ENCODE measurements at places on chromosomes 16 and 17.

DNA sequence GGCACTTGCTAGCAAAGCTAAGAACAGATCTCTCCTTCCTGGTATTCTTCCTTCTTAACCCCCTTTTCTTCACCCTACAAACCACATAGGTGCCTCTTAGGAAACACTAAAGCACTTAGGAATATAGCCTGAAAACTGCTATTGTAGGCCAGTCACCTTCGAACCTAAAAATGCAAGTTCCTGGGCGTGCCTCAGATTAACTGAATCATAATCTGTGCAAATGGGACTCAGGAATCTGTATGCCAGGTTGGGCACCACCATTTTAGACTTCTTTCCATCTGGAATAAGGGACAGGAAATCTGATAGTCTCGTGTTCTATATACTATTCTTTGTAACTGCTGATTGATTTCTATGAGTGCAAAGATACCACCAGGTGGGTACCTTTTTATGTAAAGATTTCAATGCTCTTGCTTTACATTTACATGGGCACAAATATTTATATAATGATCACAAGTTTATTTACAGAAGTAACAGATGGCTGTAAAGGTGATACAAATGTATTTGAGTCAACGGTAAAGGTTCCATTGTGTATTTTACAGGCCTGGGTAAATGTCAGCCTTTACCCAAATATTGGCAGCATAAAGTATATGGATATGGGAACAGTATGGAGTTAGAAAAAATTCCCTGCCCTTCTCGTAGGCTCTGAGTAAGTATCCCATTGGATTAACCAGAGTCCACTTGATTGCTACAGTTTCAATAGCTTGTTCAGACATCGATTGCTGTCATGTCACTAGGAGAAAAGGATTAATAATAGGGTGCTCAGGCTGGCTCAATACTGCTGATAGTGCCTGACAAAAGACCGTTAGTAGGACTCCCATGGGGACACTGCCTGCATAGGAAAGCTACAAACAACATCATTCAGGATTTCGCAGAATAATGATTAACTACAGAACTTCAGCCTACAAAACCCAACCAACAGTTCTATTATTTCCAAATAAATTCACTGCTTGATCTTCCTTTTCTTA is 124.7 kb downstream of the SNX11 start:
- H3K27me3 ChIP-seq, result peaks cover 7% of the 10 kb centered on the region
- peaks cover 2% of the 10 kb centered on the region for H3K36me3 ChIP-seq
- H3K4me1 ChIP-seq, result no peaks in the 10 kb centered on the region
- no peak overlapping the region for H3K4me3 ChIP-seq
- no peak for DNase-seq
- no peak overlapping the region for H3K27ac ChIP-seq

DNA sequence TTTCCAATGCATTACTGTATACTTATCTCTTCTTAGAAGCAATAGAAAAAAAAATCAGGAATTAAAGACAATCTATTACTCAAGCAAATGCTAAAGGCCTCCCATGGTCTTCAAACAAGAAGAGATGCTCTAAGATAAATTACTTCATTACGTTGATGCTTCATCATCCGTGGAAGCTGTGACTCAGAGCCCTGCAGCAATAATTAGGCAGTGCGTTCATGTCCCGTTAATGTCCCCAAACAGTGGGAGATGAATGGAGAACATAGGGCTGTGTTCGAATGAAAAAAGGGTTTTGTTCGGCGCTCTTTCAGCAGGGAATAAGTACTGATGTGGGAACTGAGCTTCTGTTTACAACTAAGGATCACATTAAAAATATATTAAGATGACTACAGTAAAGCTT is 15.9 kb upstream of the PDXDC1 start:
- H3K27ac ChIP-seq, result no peak overlapping the region
- peaks cover 5% of the 10 kb centered on the region for H3K36me3 ChIP-seq
- H3K27me3 ChIP-seq, result peaks cover 8% of the 10 kb centered on the region
- DNase-seq, result no peak
- H3K4me1 ChIP-seq, result no peaks in the 10 kb centered on the region

- H3K4me3 ChIP-seq, result no peak overlapping the region
- no peak for DNase-seq
- no peaks in the 10 kb centered on the region for H3K4me1 ChIP-seq
- H3K27ac ChIP-seq, result no peak overlapping the region
Measured at GRCh38 chr17:68829211-68829610, 126.0 kb downstream of the ABCA8 start.

DNA sequence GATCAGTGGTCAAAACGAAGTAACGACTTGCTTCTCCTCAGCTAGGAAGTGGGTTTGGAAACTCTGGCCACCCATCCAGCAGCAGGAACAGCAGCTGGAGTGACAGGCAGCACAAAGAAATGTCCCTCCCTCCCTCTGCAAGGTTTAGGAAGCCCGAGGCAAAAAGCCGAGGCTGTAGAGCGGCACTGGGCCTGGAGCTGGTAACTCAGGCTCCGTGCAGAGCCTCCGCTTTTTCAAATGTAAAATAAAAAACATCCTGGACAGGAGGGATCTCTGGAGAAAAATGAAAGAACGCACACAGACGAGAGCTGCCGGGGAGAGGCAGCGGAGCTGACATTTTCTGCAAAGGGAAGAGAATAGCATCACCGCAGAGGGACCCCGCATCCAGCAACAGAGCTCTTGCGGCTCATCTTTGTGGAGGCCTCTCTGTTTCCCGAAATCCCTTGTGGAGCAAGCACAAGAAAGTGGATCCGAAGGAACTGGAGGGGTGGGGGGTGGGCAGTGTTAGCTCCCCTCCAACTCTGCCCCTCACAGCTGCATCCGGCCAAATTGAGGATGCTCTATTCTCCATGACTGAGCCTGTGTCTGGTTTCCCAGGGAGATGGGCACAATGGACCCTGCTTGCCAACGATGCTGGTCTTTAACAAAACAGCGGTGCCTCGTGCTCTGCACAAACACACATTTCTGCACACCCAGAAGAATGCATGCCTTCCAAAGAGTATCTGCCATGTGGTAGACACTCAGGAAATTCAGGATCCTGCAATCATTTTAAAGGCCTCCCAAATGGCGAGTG is 335.5 kb upstream of the ZFHX3 start:
- no peak for DNase-seq
- no peaks in the 10 kb centered on the region for H3K36me3 ChIP-seq
- no peak overlapping the region for H3K4me3 ChIP-seq
- H3K27me3 ChIP-seq, result no peaks in the 10 kb centered on the region

DNA sequence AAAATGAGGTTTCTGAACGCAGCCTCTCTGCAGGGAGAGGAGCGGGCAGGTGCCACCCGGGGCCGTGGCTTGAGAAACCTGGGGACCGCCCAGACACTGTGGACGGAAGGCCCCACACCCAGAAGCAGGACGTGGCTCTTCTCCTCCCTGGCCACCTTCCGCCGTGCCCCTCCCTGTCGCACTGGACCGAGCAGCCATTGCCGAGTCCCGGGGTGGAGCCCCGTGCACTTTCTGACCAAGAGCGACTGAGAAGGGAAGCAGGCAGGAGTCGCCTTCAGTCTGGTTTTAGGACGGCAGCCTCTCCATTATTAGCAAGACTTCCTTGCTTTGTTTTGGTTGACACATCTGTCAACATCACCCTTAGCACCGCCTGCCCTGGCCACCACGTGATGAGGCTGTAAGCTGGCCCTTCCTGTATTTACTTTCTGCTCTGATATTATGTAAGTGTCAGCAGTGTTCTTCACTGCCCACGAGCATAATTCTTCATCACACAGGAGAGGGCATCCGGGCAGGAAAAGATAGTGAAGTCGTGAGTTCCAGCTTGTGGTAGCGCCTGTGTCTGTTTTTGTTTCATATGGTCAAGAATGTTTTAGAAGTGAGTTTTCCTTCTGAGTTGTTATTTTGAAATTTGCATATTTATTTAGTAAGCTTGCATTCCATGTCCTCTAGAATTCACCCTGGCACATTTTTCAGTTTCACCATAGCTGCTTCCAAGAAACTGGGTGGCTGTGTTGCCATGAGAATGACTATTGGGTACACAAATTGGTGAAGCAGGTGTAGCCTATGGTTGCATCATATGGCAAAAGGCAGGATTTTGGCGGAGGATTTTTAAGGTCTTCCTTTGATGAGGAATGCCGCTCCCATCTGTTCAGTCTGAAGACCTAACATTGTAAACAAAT is 1.0 kb downstream of the HERPUD1 start:
- H3K4me1 ChIP-seq, result peaks cover 35% of the 10 kb centered on the region
- H3K36me3 ChIP-seq, result peaks cover 29% of the 10 kb centered on the region
- peak overlapping the region; percentile 98 for H3K4me3 ChIP-seq
- DNase-seq, result no peak
- H3K27ac ChIP-seq, result peak overlapping the region; percentile 99

- peak overlapping the region; percentile 41 for H3K27ac ChIP-seq
- no peak overlapping the region for H3K4me3 ChIP-seq
- DNase-seq, result no peak
Measured at GRCh38 chr16:15979801-15980200, 30.4 kb downstream of the ABCC1 start.

DNA sequence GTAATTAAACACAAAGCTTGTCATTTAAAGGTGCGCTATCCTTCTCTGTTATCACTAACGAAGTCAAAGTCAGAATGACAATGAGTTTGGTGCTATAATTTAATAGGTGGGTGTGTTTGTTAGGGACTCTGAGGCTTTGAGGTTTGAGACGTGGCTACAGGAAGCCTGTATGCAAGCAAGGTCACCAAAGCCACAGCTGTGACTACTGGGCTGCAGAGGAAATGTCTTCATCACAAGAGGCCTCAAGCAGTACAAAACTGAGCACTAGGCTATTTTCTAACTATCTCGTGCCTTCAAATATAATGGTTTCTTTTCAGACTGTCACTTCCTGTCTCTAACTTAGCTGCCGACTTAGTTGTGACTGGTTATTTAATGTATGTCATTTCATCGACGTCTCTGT is 141.2 kb downstream of the AATF start:
- peaks cover 3% of the 10 kb centered on the region for H3K4me1 ChIP-seq
- DNase-seq, result no peak
- peaks cover 26% of the 10 kb centered on the region for H3K36me3 ChIP-seq
- no peak overlapping the region for H3K4me3 ChIP-seq
- peak overlapping the region; percentile 6 for H3K27ac ChIP-seq
- H3K27me3 ChIP-seq, result no peaks in the 10 kb centered on the region

- H3K4me3 ChIP-seq, result no peak overlapping the region
- no peaks in the 10 kb centered on the region for H3K36me3 ChIP-seq
- H3K27ac ChIP-seq, result no peak overlapping the region
- DNase-seq, result no peak
- H3K27me3 ChIP-seq, result peaks cover 28% of the 10 kb centered on the region
- peaks cover 4% of the 10 kb centered on the region for H3K4me1 ChIP-seq
Measured at GRCh38 chr17:68602289-68602688, 1.1 kb upstream of the FAM20A start.

GRCh38 chr16:28572696-28573510 is 19.2 kb downstream of the SGF29 start:
- no peaks in the 10 kb centered on the region for H3K27me3 ChIP-seq
- no peak overlapping the region for H3K4me3 ChIP-seq
- no peak overlapping the region for H3K27ac ChIP-seq
- DNase-seq, result no peak
- H3K36me3 ChIP-seq, result peaks cover 8% of the 10 kb centered on the region
- H3K4me1 ChIP-seq, result peaks cover 14% of the 10 kb centered on the region

DNA sequence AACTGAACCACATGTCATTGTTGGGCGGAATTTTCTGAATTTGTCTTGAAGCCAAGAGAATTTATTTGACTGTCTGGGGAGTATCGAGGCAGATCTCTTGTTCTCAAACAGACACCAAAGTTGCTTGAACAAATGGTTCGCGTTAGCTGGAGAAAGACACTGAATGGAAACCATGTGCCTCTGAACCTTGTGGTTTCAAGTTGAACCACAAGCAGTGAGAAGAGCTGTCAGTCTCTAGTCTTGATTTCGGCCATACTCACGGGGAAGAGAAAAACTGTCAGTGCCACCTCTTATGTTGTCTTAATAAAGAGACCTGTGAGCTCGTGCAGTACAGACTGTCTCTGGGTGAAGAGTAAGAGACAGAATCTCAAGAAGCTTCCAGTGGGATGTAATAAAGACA is 886.5 kb upstream of the SOX9 start:
- no peaks in the 10 kb centered on the region for H3K27me3 ChIP-seq
- no peaks in the 10 kb centered on the region for H3K36me3 ChIP-seq
- H3K27ac ChIP-seq, result no peak overlapping the region
- no peaks in the 10 kb centered on the region for H3K4me1 ChIP-seq

DNA sequence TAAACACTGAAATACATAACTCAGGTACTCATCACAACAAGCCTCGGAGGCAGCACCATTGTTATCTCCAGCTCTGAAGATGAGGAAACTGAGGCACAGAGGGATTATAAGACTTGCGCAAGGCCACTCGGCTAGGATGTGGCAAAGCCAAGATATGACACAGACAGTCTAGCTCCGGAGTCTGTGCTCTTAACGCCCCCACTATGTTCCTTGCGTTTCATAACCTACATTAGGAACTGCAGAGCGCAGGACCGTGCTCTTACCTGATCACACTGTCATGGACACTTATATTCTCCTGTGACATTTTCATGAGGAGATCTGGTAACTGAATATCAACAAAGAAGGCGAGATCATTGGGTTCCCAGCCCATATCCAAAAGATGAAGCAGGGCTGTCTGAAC is 85.1 kb downstream of the ZZEF1 start:
- no peaks in the 10 kb centered on the region for H3K4me1 ChIP-seq
- no peaks in the 10 kb centered on the region for H3K27me3 ChIP-seq
- H3K27ac ChIP-seq, result no peak overlapping the region
- peaks cover 41% of the 10 kb centered on the region for H3K36me3 ChIP-seq
- no peak overlapping the region for H3K4me3 ChIP-seq
